ENCODE measurements at places on chromosomes 7 and 10.

- DNase-seq: peak; percentile 45
Measured at GRCh38 chr10:11330383-11331045, 280.9 kb downstream of the USP6NL start.

DNA sequence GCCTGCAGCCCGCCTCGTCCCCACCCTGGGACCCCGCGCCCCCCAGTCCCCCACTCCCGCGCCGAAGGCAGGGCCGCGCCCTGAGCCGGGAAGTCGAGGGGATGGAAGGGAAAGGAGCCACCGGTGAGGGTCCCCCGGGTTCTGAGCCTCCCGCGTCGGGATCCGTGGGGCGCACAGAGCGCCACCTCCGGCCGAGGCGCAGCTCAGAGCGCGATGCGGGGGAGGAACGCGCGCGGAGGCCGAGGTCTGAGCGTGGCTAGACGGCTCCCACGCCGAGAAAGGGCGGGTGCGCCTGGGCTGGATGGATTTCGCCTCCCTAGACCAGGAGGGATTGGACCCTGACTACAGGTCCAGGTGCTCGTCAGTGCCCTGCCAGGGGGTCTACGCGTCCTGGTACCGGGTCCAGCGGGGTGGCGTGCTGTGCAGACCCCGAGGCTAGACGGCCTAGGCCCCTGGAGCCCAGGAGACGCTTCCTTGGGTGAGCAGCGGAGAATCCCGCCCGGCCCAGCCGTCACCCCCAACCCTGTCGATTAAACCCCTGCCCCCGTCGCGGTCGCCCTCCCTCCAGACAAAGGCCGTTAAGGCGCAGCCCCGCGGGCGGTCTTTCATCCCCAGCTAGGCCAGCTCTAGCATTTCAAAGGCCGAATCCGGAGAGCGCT is 986 bp upstream of the PDGFA start:
- no peak for DNase-seq

- peak; percentile 49 for DNase-seq
Measured at GRCh38 chr7:95871075-95871848, 98.9 kb downstream of the DYNC1I1 start.

- DNase-seq: no peak
Measured at GRCh38 chr10:7891634-7892033, 73.3 kb downstream of the TAF3 start.

DNA sequence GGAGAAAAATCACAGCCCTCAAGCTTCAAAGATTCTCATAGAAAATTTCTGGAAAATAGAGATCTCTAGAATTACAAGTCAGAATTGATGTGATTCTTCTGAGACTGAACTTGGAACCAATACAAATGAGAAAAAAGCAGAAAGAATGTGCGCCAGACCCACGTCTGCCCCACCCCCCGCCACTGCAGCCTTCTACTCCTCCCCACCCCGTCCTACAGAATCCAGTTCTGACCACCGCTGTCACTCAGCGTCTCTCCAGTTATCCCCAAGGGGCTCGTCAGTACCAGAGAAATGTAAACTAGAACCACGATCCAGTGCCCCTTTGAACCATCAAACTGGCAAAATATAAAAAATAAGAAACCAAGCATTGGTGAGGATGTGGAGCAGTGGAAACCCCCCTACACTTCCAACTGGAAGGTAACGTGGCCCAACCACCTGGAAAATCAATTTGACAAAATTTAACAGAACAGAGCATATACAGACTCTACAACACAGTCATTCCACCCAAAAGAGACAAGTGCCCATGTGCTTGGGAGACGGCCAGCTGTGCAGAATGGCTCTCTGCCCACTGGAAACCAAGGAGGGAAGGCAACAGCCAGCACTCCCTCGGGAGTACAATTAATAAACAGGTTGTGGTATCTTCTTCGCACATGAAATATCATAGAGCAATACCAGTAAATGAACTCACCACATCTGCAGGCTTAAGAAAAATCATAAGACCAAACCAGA is 397.9 kb downstream of the TNS3 start:
- DNase-seq: no peak

- no peak for DNase-seq
Measured at GRCh38 chr10:6002809-6003510, 25.6 kb upstream of the IL15RA start.

- DNase-seq: peak; percentile 85
Measured at GRCh38 chr7:23273141-23273599, 26.0 kb upstream of the MALSU1 start.

- DNase-seq: peak; percentile 62
Measured at GRCh38 chr10:52276986-52277385, 37.1 kb upstream of the DKK1 start.

DNA sequence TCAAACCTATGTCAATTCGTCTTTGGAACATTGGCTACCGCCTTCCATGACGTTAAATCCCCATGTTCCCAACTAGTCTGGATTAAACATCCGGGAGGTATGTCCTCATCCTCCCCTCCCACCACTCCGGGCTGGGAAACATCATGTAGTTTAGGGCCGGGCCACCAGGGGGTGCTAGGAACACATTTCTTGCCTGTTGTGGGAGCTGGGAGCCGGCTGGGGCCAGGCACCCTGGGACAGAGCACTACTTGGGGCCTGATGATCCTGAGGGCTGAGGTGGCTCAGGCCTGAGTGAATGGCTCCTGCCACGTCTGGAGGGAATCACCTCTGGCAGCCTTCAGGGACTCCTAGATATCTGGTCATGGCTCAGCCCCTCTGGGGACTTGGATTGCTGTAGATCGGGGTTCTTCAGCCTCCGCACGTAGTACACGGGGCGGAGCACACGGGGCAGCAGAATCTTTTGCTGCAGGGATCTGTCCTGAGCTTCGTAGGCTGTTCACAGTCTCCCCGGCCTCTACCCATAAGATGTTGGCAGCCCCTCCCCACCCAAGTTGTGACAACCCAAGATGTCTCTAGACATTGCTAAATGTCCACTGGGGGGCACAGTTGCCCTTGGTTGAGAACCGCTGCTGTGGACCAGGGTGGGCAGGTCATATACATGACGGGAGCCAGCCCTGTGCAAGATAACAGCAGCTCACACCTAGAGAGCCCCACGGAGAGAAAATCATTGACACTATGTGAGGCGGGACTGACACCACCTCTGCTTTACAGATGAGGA is 141.2 kb upstream of the ZNF716 start:
- DNase-seq: no peak

GRCh38 chr10:48255722-48256121 is 18.8 kb downstream of the FRMPD2 start:
- no peak for DNase-seq

DNA sequence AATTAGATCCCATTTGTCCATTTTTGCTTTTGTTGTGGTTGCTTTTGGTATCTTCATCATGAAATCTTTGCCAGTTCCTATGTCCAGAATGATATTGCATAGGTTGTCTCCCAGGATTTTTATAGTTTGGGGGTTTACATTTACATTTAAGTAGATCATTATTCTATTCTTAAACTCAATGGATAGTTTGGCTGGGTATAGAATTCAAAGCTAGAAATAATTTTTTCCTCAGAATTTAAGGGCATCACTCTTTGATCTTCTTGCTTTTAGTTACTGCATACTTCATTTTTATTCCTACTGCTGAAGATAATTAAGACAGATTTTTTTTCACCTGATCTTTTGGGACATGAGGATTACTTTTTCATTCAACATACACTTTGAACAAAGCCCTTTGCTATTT is 29.8 kb downstream of the SFR1 start:
- no peak for DNase-seq

Data from fibroblast of upper back skin (primary cell).